Adipocyte (in vitro differentiated cells): ENCODE measurements at places on chromosomes 5 and 9.

- DNase-seq: peak; percentile 62
These were observed 268.2 kb upstream of the RFX3 start for GRCh38 chr9:3793971-3794383.

GRCh38 chr9:129172816-129173215, 5.2 kb downstream of the IER5L start:
- peak; percentile 6 for DNase-seq

DNA sequence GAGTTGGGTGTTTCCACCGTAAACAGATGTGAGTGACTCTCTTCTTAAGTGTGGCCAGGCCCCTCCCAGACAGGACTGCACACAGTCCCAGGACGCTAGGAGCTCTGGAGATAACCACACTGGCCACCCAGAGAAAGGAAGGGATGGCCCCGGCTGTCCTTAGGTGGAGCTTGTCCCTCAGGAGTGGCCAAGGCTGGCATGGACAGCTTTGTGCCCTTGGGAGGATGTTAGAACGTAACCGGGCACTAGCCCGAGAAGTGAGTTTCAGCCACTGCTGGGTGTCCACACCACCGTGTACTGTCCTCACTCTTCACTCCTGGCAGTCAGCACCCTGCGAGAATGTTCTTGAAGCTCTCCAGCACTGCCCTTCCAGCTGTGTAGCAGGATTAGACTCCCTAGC, 35.8 kb upstream of the FCN2 start:
- DNase-seq: no peak

DNA sequence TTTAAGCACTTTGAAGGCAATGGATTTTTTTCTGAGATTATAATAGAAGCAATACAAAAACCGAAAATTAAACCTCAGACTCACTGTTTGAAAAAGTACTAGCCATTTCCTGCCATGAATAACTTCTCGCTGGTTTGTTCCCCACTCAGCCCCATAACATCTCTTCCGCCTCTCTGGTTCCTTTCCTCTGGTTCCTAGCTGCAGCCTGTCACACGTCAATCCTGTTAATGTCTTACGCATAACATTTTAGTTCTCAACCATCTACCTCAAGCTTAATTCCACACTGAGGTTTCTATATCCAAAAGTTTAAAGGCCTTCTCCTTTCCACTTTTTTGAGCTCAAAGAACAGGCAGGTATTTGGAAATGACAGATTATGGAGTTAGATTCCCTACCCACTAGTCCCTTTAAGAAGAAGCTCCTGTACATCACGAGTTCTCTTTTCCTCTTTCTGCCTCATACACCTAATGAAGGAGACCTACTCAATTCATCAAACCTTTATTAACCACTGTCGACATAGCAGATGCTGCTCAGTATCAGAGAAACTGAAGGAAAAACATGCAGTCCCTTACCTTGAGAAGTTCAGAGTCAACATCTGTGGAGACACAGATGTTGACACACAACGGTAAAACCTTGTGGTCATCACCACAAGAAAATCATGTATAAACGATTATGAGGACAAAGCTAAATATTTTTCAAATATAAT, 243.0 kb upstream of the PTGER4 start:
- DNase-seq: no peak

DNA sequence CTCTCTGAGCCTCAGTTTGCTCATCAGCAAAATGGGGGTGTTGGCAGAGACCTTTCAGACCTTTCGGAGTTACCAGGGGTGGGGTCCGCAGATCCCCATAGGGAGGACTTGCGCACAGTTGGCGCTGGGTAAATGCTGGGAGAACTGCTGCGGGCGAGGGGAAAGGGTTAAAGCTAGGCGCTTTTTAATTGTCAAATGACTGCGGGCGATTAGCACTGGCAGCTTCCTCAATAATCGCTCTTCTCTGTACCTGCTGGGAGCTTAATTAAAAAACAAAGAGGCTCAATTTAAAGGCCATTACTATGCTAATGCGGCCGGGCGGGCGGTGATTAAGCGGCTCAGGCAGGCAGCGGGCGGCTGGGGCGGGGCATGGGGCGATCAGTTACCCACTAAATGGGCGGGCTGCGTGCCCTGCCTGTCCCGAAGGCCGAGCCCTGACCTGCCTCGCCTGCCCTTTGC, 63.0 kb downstream of the LMX1B start:
- peak; percentile 24 for DNase-seq

DNA sequence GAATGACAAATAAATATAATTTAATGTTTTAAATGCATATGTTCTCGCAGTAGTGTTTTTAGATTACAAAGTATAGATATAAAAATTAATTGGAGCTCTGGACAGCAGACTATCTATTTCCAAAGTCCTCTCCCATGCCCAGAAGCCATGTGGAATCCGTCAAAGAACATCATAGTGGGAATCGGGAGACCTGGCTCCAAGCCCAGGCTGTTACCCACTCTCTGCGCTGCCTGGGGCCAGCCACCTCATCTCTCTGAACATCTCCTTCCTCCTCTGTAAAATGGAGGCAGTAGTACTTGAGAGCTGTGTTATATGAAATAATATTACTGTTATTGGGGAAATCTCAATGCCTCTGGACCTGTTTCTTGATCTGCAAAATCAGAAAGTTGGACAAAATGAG, 58.1 kb upstream of the SLC30A5 start:
- DNase-seq: no peak

- DNase-seq: no peak
These were observed 597.0 kb downstream of the EBF1 start for GRCh38 chr5:158502686-158503085.

DNA sequence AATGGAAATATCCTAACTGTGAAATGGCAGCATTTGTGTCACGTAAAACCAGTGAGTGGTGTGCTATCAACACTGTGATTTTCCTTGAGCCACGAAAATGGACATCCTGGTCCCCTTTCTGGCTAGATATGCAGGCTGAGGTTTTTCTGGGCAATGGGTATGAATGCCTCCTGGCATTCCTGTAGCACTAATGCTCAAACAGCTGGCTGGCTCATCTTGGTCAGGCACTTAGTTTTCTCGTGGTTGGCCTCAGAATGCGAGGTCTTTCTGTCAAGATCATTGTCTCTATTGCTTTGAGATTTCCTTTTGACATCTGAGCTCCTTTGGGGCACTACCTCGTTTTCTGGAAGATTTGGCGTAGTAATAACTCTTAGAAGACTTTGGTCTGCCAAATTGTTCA, 15.6 kb downstream of the SLC1A3 start:
- DNase-seq: no peak

DNA sequence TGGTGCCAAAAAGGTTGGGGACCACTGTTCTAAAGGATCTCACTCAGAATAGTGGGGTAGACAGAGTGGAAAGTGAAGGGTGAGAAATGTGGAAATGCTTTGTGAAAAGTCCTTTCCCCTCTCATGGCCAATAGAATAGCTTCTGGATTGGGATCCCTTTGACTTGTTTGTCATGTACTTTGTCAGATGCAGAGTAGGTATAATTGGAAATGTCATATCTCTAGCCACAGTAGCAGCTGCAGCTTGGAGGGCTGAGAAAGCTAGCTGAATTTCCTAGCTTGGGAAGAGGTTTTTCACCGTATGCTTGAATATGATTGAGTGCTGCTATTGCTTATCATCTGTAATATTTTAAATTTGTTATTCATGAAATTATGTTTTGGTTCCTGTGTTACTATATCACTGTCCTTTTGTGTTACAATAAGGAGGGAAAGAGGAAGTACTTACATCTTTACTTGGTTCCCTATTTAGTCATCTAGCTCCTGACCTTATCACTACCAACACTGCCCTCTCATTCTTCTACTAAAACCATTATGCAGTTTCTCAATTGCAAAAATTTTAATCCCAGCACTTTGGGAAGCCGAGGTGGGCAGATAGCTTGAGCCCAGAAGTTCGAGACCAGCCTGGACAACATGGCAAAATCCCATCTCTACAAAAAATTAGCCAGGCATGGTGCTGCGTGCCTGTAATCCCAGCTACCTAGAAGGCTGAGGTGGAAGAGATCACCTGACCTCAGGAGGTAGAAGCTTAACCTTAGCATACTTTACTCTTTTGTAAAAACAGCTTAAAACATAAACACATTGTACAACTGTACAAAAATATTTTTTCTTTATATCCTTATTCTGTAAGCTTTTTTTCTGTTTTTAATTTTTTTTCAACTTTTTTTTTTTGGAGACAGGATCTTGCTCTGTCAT, 12.4 kb downstream of the SLC30A5 start:
- no peak for DNase-seq

GRCh38 chr5:154652746-154653417, 102.3 kb upstream of the LARP1 start:
- DNase-seq: no peak

GRCh38 chr5:74482990-74483389, 157.5 kb downstream of the ENC1 start:
- no peak for DNase-seq

DNA sequence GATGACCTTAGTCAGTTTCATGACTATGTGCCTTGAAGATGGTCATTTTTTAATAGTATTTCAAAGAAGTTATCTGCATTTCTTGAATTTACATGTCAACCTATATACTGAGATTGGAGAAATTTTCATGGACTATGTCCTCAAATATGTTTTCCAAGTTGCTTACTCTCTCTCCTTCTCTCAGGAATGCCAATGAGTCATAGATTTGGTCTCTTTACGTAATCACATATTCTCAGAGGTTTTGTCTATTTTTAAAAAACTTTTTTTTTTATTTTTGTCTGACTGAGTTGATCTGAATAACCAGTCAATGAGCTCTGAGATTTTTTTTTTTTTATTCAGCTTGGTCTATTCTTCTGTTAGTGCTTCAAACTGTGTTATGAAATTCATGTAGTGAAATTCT, 374.7 kb upstream of the GRIN3A start:
- no peak for DNase-seq

DNA sequence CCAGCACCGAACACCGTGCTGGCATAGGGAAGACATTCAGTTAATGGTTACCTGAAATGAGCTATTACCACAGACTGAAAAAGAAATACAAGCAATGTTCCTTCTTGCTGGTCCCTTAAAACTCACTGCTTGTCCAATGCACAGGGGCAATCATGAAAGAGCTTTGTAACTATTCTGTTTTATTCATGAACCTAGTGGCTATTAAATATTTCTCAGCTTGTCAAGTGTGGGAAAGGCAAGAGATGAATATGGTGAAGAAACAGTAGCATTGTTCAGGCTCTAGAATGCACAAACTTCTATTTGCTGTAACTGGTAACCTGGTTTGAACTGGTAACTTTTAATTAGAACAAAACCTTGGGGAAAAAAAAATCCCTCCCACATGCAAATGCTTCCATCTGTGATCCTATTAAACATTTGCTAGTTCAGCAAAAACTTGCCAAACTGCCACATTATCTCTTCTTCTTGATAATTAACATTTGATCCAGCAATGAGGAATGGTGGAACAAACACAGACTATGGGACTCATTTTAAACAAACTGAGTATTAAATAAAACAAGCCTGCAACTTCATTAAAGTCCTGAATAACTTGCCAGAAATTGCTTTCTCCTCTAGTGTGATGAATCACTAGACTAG, 36.1 kb downstream of the YIPF5 start:
- no peak for DNase-seq

- DNase-seq: no peak
These were observed 251.5 kb downstream of the COX7C start for GRCh38 chr5:86869268-86869667.

GRCh38 chr9:132090771-132091170, 11.1 kb upstream of the MED27 start:
- DNase-seq: no peak

GRCh38 chr9:971901-972500, 4.5 kb upstream of the DMRT3 start:
- no peak for DNase-seq

DNA sequence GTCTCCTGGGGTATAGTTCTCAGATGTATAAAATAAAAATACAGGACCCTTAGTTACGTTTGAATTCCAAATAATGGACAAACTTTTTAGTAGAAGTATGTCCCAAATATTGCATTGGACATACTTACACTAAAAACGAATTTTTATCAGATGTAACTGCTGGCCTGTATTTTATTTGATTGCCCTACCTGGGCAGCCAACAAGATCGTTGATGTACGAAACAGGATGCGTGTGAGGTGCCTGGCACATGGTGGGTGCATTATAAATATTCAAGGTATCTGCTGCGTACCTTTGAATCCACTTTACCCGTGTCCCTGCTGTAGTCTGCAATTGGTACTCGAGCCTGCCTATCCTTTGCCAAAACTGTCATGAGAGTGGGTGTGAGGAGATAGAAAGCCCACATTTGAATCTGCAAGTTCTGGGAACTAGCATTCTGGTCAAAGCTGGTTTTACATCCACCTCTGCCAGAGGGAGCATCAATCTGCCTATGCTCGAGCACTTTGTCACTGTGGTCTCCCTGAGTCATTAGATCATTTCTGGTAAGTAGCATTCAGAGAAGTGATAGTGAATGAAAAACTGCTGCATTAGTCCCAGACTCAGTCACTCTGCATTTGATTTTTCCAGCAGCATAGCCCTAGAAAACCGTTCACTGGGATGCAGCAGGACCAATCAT, 133.7 kb upstream of the IQGAP2 start:
- no peak for DNase-seq

GRCh38 chr5:103117471-103117991, 2.4 kb downstream of the GIN1 start:
- DNase-seq: no peak

DNA sequence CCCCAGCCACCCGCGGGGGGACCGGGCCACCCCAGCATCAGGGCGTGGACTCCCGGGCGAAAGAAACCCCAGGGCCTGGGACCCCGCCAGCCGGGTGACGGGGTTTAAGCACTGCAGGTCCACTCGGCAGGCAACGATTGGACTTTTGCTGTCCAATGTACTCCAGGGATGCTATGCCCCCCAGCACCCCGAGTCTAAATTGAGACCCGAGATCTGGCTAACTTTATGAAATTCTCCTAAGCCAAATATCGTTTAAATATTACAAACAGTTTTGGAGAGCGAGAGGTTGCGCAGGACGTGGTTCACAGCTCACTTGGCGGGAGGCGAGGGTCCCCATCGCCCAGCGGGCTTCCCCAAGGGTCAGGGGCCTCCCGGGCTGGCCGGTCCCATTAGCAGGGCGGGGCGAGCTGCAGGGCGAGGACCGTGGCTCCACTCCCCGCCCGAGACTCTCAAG, 384 bp upstream of the MRPS2 start:
- no peak for DNase-seq

GRCh38 chr9:115740986-115741385, 412.6 kb upstream of the PAPPA start:
- DNase-seq: no peak

GRCh38 chr5:87027570-87027969, 240.1 kb upstream of the RASA1 start:
- no peak for DNase-seq

DNA sequence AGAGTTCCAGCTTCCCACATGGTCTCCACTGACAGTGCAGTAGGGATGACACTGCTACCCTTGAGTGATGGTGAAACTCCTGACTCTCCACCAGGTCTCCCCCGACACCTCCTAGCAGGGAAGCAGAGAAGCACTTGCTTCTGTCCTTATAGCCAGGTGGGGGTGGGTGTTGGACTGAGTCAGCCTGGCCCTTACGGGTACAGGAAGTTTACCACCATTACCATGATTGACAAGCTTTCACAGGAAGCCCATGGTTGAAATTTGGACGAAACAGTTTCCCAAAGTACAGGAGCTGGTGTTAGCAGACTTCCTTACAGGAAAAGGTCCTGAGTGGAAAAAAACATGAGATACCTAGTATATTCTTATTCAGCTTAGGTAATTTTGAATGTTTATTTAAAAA, 3.1 kb upstream of the FBXL7 start:
- no peak for DNase-seq
